ENCODE measurements at places on chromosomes 1 and 21. TPM values are rescaled to one million over a fixed set of nuclear protein-coding genes. Genes with fewer than 3 reads are reported as not detected.

- DNase-seq, result no peak
Observed at GRCh38 chr1:234701737-234702341, 91.9 kb upstream of the IRF2BP2 start.

DNA sequence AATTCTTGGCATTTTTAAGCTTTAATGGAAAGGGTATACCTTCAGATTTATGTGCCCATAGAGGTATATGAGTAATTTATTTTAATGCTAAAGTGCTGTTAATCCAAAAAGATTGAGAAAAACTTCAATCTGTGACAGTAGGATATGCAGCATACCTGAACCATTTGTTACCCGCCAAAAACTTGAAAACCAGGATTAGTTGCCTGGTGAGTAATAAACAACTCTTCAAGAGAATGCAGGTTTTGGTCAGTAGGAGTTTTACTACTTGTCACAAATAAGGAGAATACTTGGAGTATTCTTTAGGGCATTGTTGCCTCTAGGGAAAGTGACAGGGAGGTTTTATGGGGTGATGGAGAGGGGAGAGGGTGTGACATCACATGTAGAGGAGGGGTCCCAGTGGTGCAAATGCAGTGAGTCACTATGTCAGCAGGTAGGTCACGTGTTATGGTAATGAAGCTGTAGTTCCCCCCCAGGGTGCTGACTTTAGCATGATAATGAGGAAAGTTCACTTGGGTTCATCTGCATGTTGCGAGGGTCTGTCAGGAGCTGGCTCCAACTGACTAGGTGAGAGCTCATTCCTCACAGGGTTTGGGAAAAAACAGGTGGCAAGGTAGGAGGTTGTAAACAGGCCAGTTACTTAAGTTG lies 23.1 kb downstream of the USP25 start:
- no peak for DNase-seq

GRCh38 chr1:1136547-1137230 lies 20.8 kb upstream of the C1orf159 start:
- no peak for DNase-seq

- DNase-seq, result no peak
Observed at GRCh38 chr21:33419538-33420123, 16.4 kb downstream of the IFNGR2 start.

The TUFT1 gene
- total RNA-seq, result 2.6 TPM

GRCh38 chr1:88204111-88204510 lies 480.0 kb upstream of the PKN2 start:
- DNase-seq, result no peak

The RPS27 gene
- 1,548 TPM for total RNA-seq

DNA sequence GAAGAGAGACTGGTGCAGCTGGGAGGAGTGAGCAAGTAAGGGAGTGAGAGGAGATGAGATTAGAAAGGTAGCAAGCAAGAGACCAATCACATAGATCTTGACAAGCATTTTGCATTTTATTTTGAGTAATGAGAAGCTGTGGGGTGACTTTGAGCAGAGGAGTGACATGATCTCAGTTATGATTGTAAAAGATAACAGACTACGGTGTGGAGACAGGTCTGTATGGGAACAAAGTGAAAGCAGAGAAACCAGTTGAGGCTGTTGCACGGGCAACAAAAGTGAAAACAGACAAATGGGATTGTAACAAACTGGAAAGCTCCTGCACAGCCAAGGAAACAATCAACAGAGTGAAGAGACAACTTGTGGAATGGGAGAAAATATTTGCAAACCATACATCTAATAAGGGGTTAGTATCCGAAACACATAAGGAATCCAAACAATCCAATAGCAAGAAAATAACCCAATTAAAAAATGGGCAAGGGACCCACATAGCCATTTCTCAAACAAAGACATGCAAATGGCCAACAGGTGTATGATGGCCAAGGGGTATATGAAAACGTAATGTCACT lies 68.4 kb downstream of the SNRPE start:
- no peak for DNase-seq

The ST3GAL3 gene
- total RNA-seq, result 26.8 TPM

- no peak for DNase-seq
Observed at GRCh38 chr1:94351481-94351880, 66.7 kb upstream of the ABCD3 start.

GRCh38 chr1:235646463-235646862 lies 3.1 kb downstream of the GNG4 start:
- DNase-seq, result no peak

DNA sequence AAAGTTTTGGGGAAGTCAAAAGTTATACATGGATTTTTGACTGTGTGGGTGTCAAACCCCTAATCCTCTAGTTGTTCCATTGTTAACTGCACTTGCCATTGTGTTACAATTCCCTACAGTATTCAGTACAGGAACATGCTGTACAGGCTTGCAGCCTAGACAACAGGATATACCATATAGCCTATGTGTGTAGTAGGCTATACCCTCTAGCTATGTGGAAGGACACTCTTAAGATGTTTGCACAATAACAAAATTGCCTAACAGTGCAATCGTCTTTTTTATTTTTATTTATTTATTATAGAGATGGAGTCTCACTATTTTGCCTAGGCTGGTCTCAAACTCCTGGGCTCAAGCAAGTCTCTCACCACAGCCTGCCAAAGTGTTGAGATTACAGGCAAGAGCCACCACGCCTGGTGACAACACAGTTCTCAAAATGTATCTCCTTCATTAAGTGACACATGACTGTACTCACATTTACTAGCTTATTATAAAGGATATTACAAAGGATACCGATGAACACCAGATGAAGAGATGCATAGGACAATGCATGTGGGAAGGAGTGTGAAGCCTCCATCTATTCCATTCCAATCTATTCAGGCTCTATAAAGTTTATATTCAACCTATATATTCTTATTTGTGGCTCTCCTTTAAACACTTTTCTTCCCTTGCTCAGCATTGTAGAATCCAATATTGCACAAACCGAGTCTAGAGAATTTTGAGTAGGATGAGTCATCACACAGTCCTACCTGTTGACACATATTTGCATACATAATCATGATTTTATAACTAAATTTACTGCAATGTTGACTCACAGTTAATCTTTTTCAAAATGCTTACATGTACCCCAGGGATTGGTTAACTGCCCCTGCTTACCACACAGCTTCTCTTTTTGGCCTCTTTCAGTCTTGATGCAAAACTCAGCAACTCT lies 28.4 kb upstream of the CEP350 start:
- no peak for DNase-seq

The MIXL1 gene
- total RNA-seq, result 0.39 TPM

The NTNG1 gene
- 93.8 TPM for total RNA-seq

DNA sequence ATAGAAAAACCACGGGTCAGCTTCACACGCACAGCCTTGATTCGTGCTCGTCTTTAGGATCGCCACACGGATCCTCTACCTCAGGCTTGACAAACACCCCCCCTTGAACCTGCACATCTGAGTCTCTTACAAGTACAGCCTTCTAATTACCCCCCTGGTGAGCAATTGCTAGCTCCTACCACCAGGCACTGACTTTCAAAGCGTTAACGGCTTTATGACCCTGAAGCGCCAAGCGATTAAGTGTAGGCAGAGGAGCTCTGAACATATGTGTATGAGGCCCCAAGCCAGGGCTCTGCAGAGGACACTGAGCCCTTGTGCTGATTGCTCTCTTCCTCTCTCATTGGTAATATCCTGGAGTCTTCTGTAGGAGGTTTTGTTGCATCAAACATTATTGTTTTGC lies 55.7 kb upstream of the EPHA8 start:
- DNase-seq, result no peak

- no peak for DNase-seq
Observed at GRCh38 chr1:237650809-237651208, 239.9 kb downstream of the ZP4 start.

DNA sequence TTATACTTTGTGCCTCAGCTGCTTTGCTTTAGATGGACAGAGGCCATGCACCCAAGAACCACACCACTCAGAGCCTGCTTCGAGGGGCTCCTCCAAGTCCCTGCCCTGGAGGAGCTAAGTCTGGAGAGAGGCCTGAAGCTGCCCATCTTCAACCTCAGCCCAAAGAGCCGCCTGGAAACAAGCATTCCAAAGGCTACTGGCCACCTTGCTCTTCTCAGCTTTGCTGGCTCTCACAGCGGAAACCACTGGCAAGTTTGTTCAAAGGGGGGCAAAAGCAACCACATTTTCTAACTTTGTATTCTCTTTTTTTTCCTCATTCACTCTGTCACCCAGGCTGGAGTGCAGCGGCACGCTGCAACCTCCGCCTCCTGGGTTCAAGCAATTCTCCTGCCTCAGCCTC lies 23.2 kb downstream of the VPS26C start:
- no peak for DNase-seq

DNA sequence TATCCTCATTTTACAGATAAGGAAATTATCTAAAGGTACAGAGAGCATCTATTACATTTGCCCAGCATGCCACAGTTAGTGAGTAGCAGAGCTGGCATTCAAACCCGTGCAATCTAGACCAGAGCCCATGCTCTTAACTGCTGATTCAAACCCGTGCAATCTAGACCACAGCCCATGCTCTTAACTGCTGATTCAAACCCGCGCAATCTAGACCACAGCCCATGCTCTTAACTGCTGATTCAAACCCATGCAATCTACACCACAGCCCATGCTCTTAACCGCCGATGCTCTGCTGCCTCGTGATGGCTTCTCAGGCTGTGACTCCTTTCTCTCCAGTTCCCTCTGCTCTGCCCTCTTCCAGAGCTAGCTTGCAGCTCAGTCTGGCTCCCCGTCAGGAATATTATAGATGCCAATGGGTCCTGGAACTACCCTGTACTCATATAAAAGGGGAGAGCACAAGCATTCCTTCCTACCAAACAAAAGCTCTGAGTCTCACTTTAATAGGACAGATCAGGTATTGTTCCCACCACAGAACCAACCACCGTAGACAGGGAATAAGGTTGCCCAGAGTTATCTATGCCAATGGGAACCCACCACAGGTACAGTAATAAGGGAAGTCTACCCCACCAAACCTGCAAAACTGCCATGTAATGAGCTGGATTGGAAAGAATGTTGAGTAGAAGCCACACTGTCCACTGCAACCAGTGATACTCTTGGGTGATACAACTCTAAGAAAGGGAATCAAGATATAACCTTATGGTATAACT lies 78.4 kb downstream of the SMYD3 start:
- DNase-seq, result no peak

The ESRRG gene
- total RNA-seq, result not detected

GRCh38 chr1:3820316-3820715 lies 24.0 kb upstream of the LRRC47 start:
- no peak for DNase-seq

The TRABD2B gene
- total RNA-seq, result not detected

GRCh38 chr1:172697534-172698002 lies 38.7 kb downstream of the FASLG start:
- peak; percentile 14 for DNase-seq

GRCh38 chr1:208052135-208052534 lies 141.2 kb upstream of the CD34 start:
- DNase-seq, result no peak

The DCDC2B gene
- total RNA-seq, result not detected

DNA sequence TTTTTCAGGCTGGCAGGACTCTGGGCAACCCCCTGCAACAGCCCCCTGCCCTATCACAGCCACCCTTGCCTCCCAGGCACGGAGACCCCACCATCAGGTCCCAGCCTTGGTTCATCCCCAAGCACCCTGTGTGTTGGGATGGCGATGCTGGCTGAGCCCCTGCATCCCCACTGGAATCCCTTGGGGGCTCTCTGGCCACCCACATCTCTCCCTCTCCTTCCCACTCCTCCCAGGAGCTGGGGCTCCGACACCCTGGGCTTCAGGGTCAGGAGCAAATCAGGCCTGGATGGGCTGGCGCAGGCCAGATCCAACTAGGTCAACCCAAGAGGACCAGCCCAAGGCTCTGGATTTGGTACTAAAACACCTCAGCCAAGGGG lies 25.9 kb downstream of the COL6A1 start:
- DNase-seq, result no peak

GRCh38 chr1:1889847-1890505 lies 911 bp downstream of the GNB1 start:
- DNase-seq, result peak; percentile 61

- no peak for DNase-seq
Observed at GRCh38 chr1:16173447-16174260, 17.8 kb upstream of the EPHA2 start.

DNA sequence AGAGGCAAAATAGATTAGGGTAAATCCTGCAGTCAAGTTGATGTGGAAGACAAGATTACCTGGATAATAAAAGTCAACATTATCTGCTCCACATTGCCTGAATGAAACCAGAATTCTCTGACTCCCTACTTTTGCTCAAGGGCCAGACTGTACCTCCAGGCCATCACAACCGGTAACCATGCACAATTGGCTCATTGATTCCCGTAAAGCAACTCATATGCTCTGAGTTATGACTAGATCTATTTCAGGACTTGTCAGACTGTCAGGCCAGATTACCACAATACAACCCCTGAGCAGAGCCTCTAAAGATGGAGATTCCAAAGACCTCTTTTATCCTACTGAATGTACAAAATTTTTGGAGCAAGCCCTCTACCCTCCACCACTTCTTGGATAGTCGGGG lies 90.4 kb downstream of the ODF2L start:
- no peak for DNase-seq

DNA sequence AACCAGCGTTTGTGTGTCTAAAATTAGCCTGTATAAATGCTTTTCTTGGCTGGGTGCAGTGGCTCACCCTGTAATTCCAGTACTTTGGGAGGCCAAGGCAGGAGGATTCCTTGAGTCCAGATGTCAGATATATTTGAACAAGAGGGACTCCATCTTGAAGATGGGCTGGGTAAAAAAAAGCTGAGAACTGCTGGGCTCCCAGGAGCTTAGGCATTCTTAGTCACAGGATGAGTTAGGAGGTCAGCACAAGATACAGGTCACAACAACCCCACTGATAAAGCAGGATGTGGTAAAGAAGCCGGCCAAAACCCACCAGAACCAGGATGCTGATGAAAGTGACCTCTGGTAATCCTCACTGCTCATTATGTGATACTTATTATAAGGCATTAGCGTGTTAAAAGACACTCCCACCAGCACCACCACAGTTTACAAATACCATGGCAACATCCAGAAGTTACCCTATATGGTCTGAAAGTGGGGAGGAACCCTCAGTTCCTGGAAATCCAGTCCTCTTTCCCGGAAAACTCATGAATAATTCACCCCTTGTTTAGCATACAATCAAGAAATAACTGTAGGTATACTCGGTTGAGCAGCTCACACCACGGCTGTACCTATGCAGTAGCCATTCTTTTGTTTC lies 36.2 kb upstream of the ZNF496 start:
- no peak for DNase-seq

The LCE1E gene
- total RNA-seq, result not detected

The PADI4 gene
- total RNA-seq, result not detected

The MCOLN2 gene
- total RNA-seq, result 0.98 TPM

The AMY1B gene
- total RNA-seq, result not detected

- DNase-seq, result no peak
Observed at GRCh38 chr21:31873275-31873695, 465 bp downstream of the HUNK start.

- DNase-seq, result peak; percentile 47
Observed at GRCh38 chr1:113860891-113861290, 10.6 kb downstream of the PTPN22 start.
